Caco-2 (cell line): ENCODE measurements at places on chromosomes 2 and 18.

DNA sequence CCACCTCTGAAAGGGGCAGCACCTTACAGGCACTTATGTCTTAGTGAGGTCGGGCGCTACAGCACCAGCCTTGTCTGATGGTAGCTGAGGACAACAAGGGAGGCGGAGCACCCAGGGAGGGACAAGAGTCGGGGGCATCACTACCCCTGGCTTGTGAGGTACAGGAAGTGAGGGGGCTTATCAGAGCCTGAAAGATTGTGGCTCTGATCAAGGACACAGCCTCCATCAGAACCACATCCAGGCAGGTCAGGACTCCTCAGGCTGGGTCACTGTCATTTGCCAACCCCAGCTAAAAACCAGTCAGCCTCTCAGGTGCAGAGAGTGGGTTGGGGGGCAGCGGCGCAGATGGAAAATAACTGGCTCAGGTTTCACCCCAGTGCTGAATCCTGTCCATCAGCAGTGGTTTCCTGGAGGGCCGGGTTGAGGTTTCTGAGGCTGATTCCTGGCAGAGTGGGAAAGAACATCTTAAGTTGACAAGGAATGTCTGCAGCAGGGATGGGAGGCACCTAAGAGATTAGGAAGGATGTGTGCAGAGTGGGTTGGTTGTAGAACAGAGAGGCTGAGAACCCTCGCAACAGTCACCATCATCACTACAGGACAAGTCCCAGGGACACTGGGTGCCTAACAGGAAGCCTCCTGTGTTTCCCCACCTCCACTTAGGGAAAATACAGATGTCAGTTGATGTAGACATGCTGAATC is 45.3 kb downstream of the FBLN7 start:
- no peak for DNase-seq
- H3K27ac ChIP-seq, result no peak overlapping the region
- no peaks in the 10 kb centered on the region for H3K36me3 ChIP-seq
- H3K4me3 ChIP-seq, result no peak overlapping the region

GRCh38 chr2:65377556-65378192 is 54.7 kb downstream of the SPRED2 start:
- DNase-seq, result peak; percentile 59
- H3K27me3 ChIP-seq, result no peaks in the 10 kb centered on the region
- no peak overlapping the region for H3K4me3 ChIP-seq
- H3K27ac ChIP-seq, result peak overlapping the region; percentile 25
- H3K36me3 ChIP-seq, result no peaks in the 10 kb centered on the region

- no peak for DNase-seq
- no peak overlapping the region for H3K4me3 ChIP-seq
- no peaks in the 10 kb centered on the region for H3K36me3 ChIP-seq
- 0 out of 2 replicates have a peak, but pooled peaks cover 5% of the 10 kb centered on the region for H3K4me1 ChIP-seq
- no peaks in the 10 kb centered on the region for H3K27me3 ChIP-seq
Measured at GRCh38 chr2:137021763-137022162, 256.4 kb downstream of the THSD7B start.

GRCh38 chr2:65737452-65738011 is 305.1 kb upstream of the SPRED2 start:
- no peak for DNase-seq
- no peak overlapping the region for H3K4me3 ChIP-seq
- H3K36me3 ChIP-seq, result no peaks in the 10 kb centered on the region
- no peak overlapping the region for H3K27ac ChIP-seq

DNA sequence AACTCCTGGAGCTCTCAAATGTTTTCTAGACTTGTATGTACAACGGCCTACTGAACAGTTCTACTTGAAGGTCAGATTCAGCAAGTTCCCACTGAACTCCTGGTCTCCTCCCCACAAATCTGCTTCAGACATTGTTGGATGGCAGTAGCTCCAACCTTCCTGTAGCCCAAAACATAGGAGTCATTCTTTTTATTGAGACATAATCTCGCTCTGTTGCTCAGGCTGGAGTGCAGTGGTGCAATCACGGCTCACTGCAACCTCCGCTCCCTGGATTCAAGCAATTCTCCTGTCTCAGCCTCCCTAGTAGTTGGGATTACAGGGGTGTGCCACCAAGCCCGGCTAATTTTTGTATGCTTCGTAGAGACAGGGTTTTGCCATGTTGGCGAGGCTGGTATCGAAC is 47.3 kb downstream of the QPCT start:
- no peaks in the 10 kb centered on the region for H3K36me3 ChIP-seq
- H3K27ac ChIP-seq, result no peak overlapping the region
- DNase-seq, result no peak
- no peaks in the 10 kb centered on the region for H3K27me3 ChIP-seq

DNA sequence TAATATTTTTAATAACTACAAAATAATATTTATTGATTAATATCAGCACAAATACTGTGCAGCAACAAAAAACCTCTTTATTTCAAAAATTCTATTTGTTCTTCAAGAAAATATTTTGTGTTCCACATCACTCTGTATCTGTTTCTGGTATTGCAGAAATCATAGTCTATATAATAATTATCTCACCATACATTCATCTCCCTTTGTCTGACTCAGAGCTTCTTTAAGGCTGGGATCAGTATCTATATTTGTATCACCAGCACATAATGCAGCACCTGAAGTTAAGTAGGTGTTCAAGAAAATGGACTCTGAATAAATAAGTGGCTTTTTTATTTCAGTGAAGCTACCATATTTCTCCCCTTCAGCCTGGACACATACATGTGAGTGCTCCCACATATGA is 1.6 kb upstream of the MARCHF4 start:
- no peak overlapping the region for H3K27ac ChIP-seq
- no peak for DNase-seq
- no peaks in the 10 kb centered on the region for H3K4me1 ChIP-seq
- H3K36me3 ChIP-seq, result no peaks in the 10 kb centered on the region
- no peak overlapping the region for H3K4me3 ChIP-seq

DNA sequence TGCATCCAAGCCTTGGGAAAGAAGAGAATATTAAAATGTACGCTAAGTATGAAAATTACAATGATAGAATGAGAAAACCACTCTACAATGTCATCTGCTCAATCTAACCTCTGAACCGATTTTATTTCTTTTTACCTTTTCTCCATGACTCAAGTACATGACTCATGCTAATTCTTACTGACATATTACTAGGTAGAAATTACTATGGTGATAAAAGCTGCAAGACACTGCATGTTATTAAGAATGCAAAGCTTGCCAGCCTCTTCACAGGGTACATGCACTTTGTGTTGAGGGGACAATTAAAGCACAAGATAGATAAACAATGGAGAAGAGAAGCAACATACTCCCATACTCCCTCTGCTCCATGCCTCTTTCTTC is 20.7 kb downstream of the SFT2D3 start:
- H3K27me3 ChIP-seq, result no peaks in the 10 kb centered on the region
- no peaks in the 10 kb centered on the region for H3K4me1 ChIP-seq
- no peak overlapping the region for H3K27ac ChIP-seq
- DNase-seq, result no peak
- H3K36me3 ChIP-seq, result peaks cover 4% of the 10 kb centered on the region

GRCh38 chr18:63882333-63883141 is 5.0 kb upstream of the SERPINB2 start:
- peaks cover 5% of the 10 kb centered on the region; the same call in 1 of the 2 replicates for H3K4me1 ChIP-seq
- peak; percentile 15 for DNase-seq
- no peak overlapping the region for H3K4me3 ChIP-seq
- H3K27ac ChIP-seq, result no peak overlapping the region

GRCh38 chr2:72665448-72665847 is 160.4 kb downstream of the EXOC6B start:
- no peak overlapping the region for H3K27ac ChIP-seq
- H3K27me3 ChIP-seq, result no peaks in the 10 kb centered on the region
- H3K4me3 ChIP-seq, result no peak overlapping the region
- H3K4me1 ChIP-seq, result no peaks in the 10 kb centered on the region
- H3K36me3 ChIP-seq, result no peaks in the 10 kb centered on the region
- no peak for DNase-seq

- no peaks in the 10 kb centered on the region for H3K27me3 ChIP-seq
- no peak overlapping the region for H3K4me3 ChIP-seq
- no peaks in the 10 kb centered on the region for H3K4me1 ChIP-seq
- peak; percentile 69 for DNase-seq
- no peak overlapping the region for H3K27ac ChIP-seq
Measured at GRCh38 chr2:178306352-178307073, 112.2 kb downstream of the OSBPL6 start.

- H3K4me3 ChIP-seq, result no peak overlapping the region
- no peak overlapping the region for H3K27ac ChIP-seq
- no peaks in the 10 kb centered on the region for H3K27me3 ChIP-seq
Measured at GRCh38 chr2:60482222-60482621, 71.2 kb downstream of the BCL11A start.
